ENCODE measurements at places on chromosomes 11 and 22.

GRCh38 chr11:62324731-62325556 is 12.3 kb upstream of the ASRGL1 start:
- no peak for DNase-seq

DNA sequence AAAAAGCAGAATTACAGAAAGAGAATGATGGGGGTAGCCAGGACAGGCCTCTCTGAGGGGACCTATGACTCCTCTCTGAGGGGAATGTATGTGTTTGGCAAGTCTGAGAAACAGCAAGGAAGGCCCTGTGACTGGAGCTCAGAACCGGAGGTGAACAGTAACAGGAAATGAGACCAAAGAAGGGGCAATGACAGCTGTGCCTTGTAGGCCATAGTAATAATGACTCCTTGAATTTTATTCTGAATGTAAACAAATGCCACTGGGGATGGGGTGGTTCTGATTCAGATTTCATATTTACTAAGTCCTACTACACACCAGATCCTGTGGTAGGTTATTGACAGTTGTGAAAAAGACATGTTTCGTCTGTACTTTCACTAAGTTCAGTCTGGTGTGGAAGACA is 52.8 kb upstream of the APOA1 start:
- DNase-seq, result no peak

GRCh38 chr11:67278135-67278938 is 10.8 kb upstream of the ANKRD13D start:
- DNase-seq, result no peak

GRCh38 chr11:119352857-119353260 is 6.4 kb upstream of the MFRP start:
- no peak for DNase-seq

DNA sequence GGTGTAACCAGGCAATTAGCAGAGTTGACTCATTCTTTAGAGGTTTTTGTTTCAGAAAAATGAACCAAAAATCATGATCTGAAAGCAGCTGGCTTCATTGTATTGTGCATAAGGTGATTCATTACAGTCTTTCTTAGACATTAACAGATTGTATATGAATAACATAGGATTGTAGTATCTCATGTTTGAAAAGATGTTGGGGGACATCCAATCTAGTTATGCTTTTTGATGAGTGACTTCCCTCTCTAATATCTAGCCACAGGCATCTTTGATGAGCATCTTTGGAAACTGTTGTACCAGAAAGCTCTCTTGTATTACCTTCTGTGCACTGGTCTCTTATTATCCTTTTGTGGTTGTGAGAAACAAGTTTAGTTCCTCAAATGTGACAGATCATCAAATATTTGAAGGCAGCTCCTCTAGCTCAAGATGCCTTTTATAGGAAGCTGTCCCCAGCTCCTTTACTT is 8.3 kb downstream of the GRK3 start:
- DNase-seq, result no peak
